ENCODE measurements at places on chromosomes 12 and 14.

DNA sequence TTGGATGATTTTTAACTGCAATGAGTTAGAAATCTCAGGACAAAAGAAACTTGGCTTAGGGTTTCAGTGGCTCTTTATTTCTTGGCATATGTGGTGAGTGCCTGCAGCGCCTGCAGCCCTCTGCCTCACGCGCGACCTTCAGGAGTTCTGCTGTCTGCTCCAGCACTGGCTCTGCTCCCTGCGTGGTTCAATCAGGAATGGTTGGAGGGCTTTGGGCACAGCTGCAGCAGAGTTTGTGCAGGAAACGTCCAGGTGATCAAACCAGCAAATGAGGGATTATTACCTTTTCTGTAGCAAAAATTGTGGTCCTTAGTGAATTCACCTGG, 19.8 kb downstream of the PPM1H start:
- no peak for DNase-seq

GRCh38 chr14:65769151-65769550, 356.6 kb downstream of the FUT8 start:
- DNase-seq, result no peak

- no peak for DNase-seq
Observed at GRCh38 chr12:13981296-13981962, at the start of gene GRIN2B. Gene GRIN2B (minus strand): TSS chr12:13981602. CDS start chr12:13866208, 115,394 bp downstream.

- no peak for DNase-seq
Observed at GRCh38 chr12:120229071-120229486, 28.2 kb upstream of the RPLP0 start.

DNA sequence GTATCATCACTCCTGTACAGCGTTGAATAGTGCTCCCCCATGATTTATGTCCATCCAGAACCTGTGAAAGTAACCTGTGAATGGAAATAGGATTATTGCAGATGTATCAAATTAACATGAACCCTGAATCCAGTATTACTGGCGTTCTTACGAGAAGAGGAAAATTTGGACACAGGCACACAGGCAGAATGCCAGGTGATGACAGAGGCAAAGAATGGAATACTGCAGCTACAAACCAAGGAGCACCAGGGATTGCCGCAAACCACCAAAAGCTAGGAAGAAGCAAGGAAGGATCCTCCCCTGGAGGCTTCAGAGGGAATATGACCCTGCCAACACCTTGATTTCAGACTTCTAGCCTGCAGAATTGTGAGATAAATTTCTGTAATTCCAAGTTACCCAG, 113.5 kb upstream of the EGLN3 start:
- no peak for DNase-seq

- DNase-seq, result no peak
Observed at GRCh38 chr14:103894034-103894722, 34.1 kb upstream of the TDRD9 start.

GRCh38 chr12:39620659-39621658, 1.4 kb upstream of the ABCD2 start:
- DNase-seq, result no peak

GRCh38 chr12:90085494-90086274, 377.0 kb upstream of the ATP2B1 start:
- no peak for DNase-seq

- DNase-seq, result no peak
Observed at GRCh38 chr14:53043027-53043581, 92.3 kb upstream of the FERMT2 start.

GRCh38 chr12:69388371-69388770, 28.8 kb downstream of the YEATS4 start:
- DNase-seq, result no peak

DNA sequence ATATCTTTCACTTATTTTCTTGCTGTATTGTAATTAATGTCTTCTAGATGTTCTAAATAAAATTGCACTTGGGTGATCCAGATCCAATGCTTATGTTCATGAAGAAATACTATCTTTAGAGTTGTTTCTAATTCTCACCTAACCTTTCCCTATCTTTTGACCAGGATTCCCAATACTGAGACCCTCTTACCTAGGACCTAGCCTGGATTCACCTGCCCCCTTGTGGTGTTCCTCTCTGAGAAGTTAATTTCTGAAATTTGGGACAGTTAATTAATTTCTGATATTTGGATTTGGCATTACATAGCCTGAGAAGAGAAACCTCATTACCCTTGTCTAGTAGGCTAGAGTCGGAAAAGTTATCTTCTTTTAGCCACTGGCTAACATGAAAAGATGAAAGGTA, 29.5 kb downstream of the FOXA1 start:
- DNase-seq, result no peak

DNA sequence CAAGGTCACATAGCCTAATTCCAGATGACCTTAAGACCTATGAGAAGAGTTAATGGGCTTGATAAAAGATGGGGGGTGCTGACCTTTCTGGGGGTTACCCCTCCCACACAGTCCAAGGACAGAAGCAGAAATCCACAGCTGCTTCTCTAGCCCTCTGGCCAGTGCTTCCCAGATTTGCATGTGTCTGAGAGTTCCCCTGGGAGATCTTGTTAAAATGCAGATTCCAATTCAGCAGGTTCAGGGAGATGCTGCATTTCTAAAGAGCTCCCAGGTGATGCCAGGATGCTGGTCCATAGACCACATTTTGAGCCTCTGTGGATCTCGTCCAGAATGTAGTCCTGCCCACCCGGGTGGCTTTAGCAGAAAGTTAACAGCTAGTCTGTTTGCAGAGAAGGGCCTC, 82.1 kb downstream of the WSCD2 start:
- DNase-seq, result no peak

Measured in esophagus squamous epithelium (tissue), 5 donors.